ENCODE measurements at places on chromosomes 5 and 9. TPM values are rescaled to one million over a fixed set of nuclear protein-coding genes. Genes with fewer than 3 reads are reported as not detected.

The OR13C2 gene
- polyA plus RNA-seq, result not detected

The FBP2 gene
- not detected for polyA plus RNA-seq

The TMEM174 gene
- not detected for polyA plus RNA-seq

The ADAMTS19 gene
- not detected for polyA plus RNA-seq

The INIP gene
- polyA plus RNA-seq, result 7.8 TPM

The NIPSNAP3A gene
- 9.4 TPM for polyA plus RNA-seq

The SLC36A3 gene
- polyA plus RNA-seq, result not detected

The CDKN2B-AS1 gene
- 1.0 TPM for polyA plus RNA-seq

The IRX2 gene
- not detected for polyA plus RNA-seq

The CDX1 gene
- polyA plus RNA-seq, result not detected

The PALM2AKAP2 gene
- not detected for polyA plus RNA-seq

The ZFP37 gene
- 0.42 TPM for polyA plus RNA-seq

The IRX1 gene
- not detected for polyA plus RNA-seq

The NREP gene
- polyA plus RNA-seq, result 6.7 TPM

The BTNL3 gene
- polyA plus RNA-seq, result not detected

The PCDHGC5 gene
- polyA plus RNA-seq, result 0.06 TPM

The SURF2 gene
- polyA plus RNA-seq, result 17.3 TPM

The TMC1 gene
- not detected for polyA plus RNA-seq

The ZDHHC21 gene
- polyA plus RNA-seq, result 10.3 TPM

The CCNI2 gene
- 0.04 TPM for polyA plus RNA-seq

The IL4 gene
- not detected for polyA plus RNA-seq

The CAMLG gene
- polyA plus RNA-seq, result 15.2 TPM

The SCGB3A2 gene
- polyA plus RNA-seq, result not detected

The SLC27A4 gene
- 10.0 TPM for polyA plus RNA-seq

The FCN2 gene
- not detected for polyA plus RNA-seq

The FGF10 gene
- not detected for polyA plus RNA-seq

The SLC6A19 gene
- polyA plus RNA-seq, result not detected

The AMBP gene
- not detected for polyA plus RNA-seq

The DCTN4 gene
- 11.2 TPM for polyA plus RNA-seq

The PLK2 gene
- 32.2 TPM for polyA plus RNA-seq

The PHYHD1 gene
- polyA plus RNA-seq, result 2.0 TPM

The IDNK gene
- 11.4 TPM for polyA plus RNA-seq

The ENG gene
- polyA plus RNA-seq, result 3.5 TPM

The LOX gene
- polyA plus RNA-seq, result not detected

The KCTD16 gene
- polyA plus RNA-seq, result not detected

The TMEFF1 gene
- polyA plus RNA-seq, result not detected

The CSF1R gene
- polyA plus RNA-seq, result 2.5 TPM

The SAPCD2 gene
- 0.69 TPM for polyA plus RNA-seq

The PCDHA9 gene
- not detected for polyA plus RNA-seq

The PCDHGB3 gene
- polyA plus RNA-seq, result 0.33 TPM

The NLN gene
- polyA plus RNA-seq, result 1.7 TPM

The SARDH gene
- polyA plus RNA-seq, result not detected

The EEIG1 gene
- polyA plus RNA-seq, result 57.2 TPM

The NRARP gene
- 5.7 TPM for polyA plus RNA-seq

The PCDHGA12 gene
- polyA plus RNA-seq, result 0.27 TPM

The FLT4 gene
- polyA plus RNA-seq, result 0.61 TPM
